AG09319 (cell line): ENCODE measurements at places on chromosomes 4 and X.

- DNase-seq = no peak
These were observed at the start of gene TACR3 for GRCh38 chr4:103719830-103720207. Gene TACR3 (minus strand): TSS chr4:103719985. CDS start chr4:103719675, 310 bp downstream.

DNA sequence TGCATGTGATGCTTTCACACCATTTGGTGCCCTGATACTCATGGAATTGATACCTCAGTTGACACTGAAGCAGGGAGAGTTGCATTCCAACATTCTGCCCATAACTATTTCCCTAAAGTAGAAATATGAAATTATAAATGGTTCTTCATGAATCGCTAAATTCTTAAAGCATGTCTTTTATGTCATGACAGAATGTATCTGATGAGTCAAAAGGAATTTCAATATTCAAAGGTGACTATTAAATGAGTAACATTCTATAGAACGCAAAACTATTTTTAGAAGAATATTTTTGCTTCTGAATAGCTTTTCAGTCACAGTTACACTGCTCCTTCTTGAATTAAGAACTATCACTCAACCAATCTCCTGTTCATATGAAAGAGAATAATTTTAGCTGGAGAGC lies 152.8 kb downstream of the ADGRA3 start:
- DNase-seq = no peak

- no peak for DNase-seq
These were observed 358.3 kb downstream of the MAGEB5 start for GRCh38 chrX:26574234-26574633.

GRCh38 chrX:71606536-71607216 lies 11.6 kb downstream of the CXCR3 start:
- DNase-seq = no peak

GRCh38 chrX:103647630-103648029 lies 18.9 kb downstream of the TCEAL1 start:
- no peak for DNase-seq

- no peak for DNase-seq
These were observed 186.4 kb downstream of the BCOR start for GRCh38 chrX:39911278-39911897.

- DNase-seq = peak; percentile 77
These were observed at the start of gene MRFAP1 for GRCh38 chr4:6640292-6641163. Gene MRFAP1 (plus strand): TSS chr4:6640685. CDS start chr4:6640863, 178 bp downstream.

- DNase-seq = no peak
These were observed 4.4 kb downstream of the LSM6 start for GRCh38 chr4:146179784-146180370.
